Fibroblast of pulmonary artery (primary cell): ENCODE measurements at places on chromosomes 1 and 21.

GRCh38 chr1:43622471-43622870 lies 27.5 kb upstream of the KDM4A start:
- DNase-seq, result no peak

DNA sequence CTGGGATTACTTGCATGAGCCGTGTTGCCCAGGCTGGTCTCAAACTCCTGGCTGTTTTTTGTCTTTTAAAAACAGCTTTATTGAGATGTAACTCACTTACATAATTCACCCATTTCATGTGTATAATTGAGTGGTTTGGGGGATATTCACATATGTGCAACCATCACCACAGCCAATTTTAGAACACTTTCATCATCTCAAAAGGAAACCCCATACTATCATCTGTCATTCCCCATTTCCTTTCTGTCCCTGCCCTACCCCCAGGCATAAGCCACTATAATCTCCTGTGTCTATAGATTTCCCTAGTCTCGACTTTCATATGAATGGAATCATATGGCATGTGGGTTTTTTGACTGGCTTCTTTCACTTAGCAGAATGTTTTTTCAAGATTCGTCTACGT lies 43.3 kb downstream of the GPR137B start:
- no peak for DNase-seq

DNA sequence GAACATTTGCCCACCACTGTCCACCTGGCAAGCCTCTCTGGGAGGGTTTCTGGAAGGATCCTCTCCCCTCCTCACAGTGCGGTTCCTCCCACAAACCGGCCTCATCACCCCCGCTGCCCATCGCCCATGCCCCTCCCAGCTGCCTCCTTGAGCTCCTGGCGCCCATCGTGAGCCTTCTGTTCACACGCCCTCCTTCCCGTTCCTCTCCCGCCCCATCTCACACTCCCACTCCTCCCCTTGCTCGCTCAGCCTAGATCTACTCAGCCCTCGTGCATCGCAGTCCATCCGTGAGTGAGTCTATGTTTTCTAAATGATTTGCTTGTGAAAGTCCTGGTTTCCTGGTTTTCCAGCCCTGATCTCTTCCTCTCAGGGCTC lies 119.1 kb upstream of the C1orf174 start:
- no peak for DNase-seq

DNA sequence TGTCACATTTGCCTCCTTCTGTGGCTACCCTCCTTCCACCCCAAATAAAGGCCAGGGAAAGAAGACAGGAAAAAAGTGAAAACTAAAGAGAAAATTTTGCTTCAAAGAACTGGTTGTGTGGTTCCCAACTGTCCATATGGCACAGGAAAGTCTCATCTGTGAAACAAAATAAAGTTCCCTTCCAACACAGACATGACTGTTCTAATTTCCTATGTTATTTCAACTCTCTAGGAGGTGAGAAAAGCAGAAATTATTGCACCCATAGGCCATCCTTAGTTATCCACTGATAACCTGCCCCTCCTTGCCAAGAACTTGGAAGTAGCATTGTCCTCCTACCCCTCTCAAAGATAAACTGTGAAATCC lies 8.1 kb upstream of the RAB29 start:
- DNase-seq, result no peak

DNA sequence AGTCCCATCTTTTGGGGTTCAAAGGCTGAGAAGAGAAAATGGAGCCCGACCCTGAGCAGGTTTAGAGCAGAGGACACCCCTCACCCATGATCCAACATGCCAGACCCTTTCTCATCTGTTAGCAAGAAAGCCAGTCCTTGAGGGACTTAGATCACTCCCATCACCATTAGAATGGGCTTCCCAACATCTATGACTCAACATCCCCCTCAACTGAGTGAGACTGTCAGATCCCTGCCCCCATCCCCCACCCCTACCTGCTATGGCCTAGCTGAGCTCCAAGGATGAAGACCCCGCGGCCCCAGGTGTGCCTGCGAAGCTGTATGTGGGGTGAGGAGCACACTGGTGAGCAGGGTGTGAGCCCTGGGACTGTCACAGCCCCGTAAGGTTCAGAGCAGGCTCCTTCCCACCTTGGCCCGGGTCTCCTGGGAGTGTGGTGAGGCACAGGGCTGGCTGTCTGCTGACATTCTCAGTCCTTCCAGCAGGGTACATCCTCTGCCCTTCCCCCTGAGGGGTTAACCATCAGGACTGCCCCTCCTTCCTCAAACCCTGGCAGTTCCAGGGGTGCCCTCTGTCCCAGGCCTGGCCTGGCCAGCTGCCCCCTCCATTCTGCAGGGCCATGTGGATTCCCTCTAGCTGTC lies 21.4 kb upstream of the BLACAT1 start:
- DNase-seq, result no peak

GRCh38 chr1:218139761-218140160 lies 145.3 kb upstream of the RRP15 start:
- no peak for DNase-seq

GRCh38 chr1:220313576-220313975 lies 41.3 kb upstream of the RAB3GAP2 start:
- DNase-seq, result no peak

DNA sequence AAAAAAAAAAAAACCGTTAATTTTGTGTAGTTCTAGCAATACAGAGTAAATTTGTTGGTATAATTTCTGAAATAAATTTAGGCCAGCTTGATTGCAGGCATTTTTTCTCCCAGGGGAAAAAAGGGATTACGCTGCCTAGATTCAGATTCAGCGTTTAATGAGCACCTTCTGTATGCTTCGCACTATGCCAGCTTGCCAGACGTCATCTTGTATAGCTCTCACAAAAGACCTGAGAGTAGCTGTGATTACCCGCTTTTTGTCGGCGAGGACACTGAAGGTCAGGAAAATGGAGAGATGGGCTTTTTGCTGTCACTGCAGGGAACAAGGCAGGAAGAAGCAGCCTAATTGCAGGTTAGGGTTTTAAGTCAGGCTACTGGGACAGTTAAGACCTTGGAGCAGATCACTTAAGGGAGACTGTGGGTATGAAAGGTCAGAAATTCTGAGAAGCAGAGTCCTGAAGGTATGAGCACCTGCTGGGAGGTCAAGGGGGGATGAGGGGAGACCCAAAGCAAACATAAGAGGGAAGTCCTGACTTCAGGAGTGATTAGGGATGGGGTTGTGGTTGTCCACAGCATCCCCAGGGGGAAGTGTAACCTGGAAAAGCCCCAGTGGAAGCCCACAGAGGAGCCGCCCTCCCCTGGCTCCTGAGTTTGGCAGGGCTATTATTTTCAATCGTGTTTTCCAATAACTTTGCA lies 39.0 kb downstream of the TMCC2 start:
- no peak for DNase-seq

DNA sequence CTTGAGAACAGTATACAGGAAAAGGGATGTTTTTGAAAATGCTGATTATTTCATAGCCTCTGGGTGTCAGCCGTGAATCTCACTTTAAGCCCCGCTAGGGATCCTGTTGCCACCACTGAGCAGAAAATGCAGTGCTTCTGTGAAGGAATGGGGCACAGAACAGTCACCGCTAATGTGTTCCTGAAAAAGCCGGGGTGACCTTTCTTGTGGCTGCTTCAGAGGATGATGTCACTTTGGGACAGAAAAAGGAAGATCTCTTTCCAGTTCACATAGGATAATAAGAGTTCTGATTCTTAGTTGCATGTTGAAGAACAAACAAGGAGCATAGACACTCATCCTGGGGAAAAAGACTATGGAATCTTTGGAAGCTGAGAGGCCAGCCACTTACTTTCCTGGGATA lies 349.6 kb downstream of the DISC1 start:
- no peak for DNase-seq

DNA sequence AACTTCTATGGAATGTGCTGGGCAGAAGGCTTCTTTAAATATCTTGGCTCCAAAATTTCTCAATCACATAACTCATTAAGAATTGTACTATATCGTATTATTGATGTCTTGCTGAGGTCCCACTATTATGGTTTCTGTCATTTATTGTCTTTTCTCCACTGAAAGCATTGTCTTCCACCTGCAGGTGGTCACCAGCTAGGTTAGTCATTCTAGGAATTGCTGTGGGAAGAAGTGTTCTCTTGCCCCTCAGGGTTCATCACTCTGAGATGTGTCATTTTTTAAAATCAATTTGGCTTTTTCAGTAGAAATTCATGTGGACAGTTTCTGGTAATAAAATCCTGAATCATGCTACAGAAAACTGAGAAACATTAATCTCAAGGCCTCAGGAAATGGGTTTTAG lies 66.1 kb downstream of the NCAM2 start:
- no peak for DNase-seq

DNA sequence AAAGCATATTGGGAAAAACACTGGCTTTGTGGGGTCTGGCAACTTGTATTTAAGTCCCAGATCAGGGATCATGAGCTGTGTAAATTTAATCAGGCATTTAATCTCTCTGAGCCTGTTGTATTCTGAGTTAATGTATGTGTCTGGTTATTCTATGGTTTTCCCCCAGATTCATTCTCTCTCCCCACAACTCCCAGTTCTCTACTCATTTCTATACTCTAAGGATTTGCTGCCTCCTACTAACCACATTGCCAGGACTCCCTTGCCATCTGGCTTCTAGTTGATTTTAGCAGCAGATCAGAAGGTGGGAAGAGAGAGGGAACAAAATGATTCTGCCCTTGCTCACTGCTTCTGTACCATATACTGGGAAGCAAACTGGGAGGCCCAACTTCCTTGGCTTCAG lies 31.4 kb upstream of the S1PR1 start:
- no peak for DNase-seq

GRCh38 chr1:238135708-238136664 lies 245.3 kb upstream of the ZP4 start:
- DNase-seq, result no peak

DNA sequence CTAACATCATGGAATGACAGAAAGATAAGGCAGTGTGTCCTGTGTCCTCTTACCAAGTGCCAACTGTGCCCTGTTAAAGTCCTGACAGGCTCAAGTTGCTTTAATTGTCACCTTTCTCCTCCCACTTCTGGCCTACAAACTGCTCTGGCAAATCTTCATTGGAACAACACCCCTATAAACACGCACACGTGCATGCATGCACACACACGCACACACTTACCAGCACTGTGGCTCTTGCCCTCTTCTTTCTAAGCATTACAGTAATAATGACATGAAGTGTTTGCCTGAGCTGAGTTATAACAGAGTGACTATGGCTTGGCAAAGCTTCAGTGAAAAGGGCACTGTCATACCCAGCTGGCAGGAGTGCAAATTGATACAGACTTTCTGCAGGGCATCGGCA lies 82.3 kb upstream of the SYT6 start:
- DNase-seq, result no peak

DNA sequence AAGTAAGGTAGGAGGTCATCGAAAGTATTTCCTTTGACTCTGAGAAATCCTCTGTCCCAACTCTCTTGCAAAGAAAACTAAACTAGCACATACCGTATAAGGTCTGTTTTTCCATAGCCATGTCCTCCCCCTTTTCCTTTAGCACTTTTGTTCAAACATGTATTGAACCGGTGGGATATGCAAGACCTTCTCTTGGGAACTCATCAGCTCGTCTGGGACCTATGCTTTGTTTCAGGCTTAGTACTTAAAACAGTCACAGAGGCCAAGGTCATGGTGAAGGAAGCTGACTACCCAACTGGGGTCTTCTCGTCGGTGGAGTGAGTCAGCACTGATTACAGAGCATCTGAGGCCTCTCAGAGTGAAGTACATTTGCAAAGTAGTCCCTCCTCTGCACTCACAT lies 185.0 kb downstream of the ZBTB18 start:
- peak; percentile 50 for DNase-seq

- no peak for DNase-seq
Measured at GRCh38 chr1:36894824-36895223, 139.5 kb downstream of the GRIK3 start.

- DNase-seq, result no peak
Measured at GRCh38 chr1:148372731-148373130, 110.4 kb downstream of the PPIAL4G start.

DNA sequence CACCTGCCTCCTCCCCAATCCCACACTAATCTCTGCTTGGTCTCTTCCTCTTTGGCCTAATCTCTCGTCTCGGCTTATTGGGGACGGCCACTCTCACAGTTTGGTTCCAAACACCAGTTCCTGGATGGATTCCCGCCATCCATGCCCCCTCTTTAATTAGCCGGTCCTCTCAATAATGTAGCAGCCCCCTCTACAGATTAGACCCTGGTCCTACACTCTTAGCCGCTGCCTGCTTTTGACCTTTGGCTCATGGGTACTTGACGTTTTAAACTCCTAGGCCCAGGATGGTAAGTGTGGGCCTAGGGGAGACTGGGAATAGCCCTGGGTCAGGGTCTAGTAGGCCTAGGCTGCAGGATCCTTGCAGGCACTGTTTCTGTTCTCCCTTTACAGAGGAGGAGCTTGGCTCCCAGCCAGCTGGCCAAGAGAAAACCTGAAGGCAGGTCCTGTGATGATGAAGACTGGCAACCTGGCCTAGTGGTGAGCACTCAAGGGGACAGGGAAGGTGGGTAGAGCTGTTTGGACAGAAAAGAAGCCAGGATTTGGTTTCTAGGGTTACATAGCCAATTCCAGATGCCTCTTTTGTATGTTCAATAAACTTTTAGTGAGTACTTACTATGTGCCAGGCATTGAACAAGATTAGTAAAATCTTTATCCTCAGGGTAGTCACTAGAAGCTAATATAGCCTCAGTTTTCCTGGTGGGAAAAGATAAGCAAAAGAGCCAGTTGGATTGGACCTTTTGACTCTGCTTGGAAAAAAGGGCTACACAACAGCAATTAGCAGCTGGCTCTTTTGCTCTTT lies 758 bp downstream of the RAD54L start:
- DNase-seq, result no peak

DNA sequence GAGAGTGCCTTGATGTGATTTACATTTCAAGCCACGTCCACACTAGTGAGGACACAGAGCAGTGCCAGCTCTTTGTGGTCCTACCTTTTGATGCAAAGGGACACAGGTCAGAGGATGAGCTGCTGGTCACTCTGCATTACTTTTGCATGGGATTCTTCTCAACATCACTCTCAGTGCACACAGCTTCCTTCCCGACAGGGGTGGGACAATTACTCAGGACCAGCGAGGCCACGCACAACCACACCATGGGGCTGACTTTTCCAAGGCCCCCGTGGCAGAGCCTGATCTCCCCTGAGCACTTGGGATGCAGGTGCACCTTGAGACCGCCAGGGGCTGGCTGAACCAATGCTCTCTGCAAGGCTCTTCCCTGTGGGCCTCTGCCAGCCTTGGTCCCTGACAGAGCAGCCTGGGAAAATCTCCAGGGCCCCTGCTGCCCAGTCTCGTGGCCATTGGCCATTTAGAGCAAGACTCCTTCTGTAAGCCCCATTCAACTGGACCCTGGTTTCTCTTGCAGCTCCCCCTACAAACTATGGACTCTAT lies 13.2 kb upstream of the PRAMEF12 start:
- DNase-seq, result no peak

DNA sequence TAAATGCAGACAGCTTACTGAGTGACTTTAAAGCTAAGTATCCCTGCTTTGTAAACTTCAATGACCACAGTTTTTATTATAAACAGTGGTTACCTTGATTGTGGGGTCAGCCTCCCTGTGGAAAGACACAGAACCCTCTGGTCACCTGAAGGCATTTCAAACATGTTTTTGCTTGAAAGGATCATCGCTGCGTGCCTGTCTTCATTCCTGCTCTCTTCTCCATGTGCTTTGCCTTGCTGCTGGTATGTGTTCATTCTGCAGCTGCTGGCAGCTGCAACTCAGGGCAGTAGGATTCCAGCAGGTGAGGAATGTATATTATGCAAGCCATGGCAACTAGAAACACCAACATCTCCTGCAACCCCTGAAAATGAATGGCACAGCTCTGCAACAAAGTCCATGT lies 81.0 kb upstream of the VAV3 start:
- DNase-seq, result no peak
